ENCODE measurements at places on chromosomes 2 and 18.

- no peak for DNase-seq
These were observed 27.7 kb downstream of the RAB10 start for GRCh38 chr2:26061539-26061938.

- DNase-seq, result no peak
These were observed 538.2 kb downstream of the NYAP2 start for GRCh38 chr2:225937625-225938187.

DNA sequence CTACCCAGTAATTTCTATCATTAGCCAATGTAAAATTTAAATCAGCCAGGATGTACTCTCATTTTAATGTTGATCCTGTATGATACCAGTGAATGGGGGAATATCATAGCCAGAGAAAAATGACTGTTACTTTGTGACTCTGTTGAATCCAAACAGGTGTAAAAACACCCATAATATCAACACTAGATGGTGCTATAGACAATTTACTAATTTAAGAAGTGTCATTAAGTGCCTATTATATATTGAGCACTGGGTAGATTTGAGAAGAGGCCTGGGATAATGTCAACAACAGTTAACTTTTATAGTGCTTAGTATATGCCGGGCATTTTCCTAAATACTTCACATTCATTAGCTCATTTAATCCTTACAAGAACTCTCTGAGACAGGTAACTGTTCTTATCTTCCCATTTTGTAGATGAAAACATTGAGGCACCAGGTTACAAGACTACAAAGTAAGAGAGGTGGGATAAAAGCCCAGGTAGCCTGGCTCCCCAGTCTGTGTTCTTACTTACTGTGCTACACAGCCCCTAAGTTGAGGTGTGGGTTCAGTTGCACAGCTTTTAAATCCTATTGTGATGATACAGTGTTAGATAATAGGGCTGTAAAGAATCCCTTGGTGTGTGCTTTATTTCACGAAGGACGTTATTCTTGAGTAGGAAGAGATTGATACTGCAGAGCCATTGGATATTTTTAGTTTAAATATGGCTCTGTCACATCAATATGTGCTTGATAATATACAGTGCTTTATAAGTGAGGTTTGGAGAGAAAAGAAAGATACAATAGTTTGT, 325.5 kb downstream of the AGPS start:
- no peak for DNase-seq

DNA sequence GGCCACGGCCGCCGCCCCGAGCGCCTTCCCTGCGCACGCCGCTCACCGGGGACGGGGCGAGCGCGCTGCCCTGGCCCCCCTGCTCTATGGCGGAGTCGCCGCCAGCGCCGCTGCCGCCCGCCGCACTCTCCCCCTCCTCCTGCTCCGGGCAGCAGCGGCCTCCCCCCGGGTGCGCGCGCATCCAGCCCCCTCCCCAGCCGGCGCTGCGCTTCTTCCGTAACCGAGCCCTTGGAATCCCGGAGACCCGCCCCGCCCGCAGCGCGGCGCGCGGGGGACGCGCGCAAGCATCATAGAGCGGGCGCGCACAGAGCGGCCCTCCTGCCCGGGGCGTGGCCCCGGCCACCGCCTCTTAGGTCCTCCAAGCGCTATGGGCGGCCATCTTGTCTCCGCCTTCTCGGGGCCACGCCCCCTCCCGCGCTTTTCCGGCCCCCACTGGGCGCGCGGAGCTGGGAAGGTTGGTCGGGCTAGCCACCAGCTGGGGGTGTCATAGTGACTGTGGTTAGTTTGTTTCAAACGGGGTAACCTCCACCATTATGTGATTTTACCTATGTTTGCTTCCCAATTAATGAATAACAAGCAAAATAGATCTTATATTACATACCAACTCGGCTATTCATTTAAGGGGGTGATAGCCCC, at the start of gene MBD2:
MBD2 (minus strand) TSS at position 291 of the 636 bp plus-strand sequence; CDS start at position 181, 110 bp downstream.
- peak; percentile 86 for DNase-seq

GRCh38 chr2:20594048-20594750, 56.7 kb downstream of the HS1BP3 start:
- DNase-seq, result no peak

GRCh38 chr2:74164761-74165160, 13.9 kb downstream of the MOB1A start:
- DNase-seq, result no peak

- no peak for DNase-seq
These were observed 405.9 kb downstream of the XIRP2 start for GRCh38 chr2:167293943-167294775.

DNA sequence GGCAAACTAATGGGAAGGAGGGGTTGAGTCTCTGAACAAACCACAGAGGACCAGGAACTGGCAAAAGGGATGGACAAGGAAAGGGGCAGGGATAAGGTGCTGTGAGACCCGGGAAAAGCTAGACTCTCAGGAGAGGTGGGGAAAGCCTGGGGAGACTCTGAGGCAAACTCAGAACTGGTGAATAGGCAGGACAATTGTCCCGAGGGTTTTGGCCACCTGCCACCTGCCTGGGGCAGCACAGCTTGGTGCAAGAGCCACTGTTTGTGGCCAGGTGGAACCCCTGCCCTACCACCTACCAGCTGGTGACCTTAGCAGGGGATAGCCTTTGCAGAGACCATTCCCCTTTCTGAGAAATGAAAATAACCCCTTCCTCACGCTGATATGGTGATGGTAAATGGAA, 129.4 kb upstream of the ASB18 start:
- no peak for DNase-seq

- no peak for DNase-seq
These were observed 106.4 kb downstream of the POLR1A start for GRCh38 chr2:85999061-85999831.

DNA sequence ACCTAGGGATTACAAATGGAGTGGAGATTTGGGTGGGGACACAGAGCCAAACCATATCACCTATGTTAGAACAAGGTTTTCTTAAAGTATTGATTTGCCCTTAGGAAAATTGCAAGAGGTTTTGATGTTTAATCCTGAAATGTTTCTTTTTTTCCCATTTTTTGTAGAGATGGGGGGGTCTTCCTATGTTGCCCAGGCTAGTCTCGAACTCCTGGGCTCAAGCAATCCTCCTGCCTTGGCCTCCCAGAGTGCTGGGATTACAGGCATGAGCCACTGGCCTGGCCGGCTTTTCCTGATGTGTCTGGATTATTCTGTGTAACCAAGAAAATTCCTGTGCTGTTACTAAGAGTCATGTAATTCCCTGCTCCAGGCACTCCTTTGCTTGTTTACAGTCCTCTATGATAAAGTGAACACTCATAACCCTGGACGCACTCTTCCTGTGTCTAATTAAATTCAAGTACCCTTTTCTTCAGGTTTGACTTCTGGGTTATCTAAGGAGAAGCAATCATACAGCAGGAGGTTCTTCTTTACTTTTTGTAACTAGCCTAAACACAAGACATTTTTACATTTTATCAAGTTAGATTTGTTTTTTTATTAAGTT, 15.0 kb upstream of the CTDP1 start:
- no peak for DNase-seq

DNA sequence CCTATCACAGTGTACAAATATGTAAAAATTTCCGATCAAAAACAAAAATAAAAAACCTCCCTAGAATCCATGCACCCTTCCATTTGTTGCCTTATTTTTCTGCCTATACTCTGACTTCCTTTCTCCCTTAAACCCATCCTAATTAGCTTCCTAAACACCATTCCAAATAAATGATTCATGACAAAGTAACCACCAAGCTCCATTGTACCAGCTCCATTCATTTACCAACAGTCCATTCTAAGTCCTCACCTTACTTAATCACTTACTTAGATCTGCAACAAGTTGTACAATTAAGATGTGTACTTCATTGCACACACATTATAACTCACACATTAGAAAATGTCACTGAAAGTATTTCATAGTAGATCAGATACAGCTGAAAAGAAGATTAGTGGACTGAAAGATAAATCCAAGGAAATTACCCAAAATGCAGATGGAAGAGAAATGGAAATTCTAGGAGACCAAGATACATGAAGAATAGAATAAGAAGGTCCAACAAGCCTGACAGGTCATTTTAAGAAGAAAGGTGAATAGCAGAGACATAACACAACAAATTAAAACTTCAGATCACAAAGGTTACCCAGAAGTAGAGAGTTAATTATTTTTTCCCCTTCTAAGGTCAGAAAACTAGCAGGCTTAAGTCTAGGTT, 154.6 kb downstream of the DYM start:
- DNase-seq, result no peak

- DNase-seq, result no peak
These were observed 27.0 kb downstream of the MFSD6 start for GRCh38 chr2:190435031-190435670.

- DNase-seq, result no peak
These were observed 25.8 kb downstream of the GCKR start for GRCh38 chr2:27522400-27522945.

DNA sequence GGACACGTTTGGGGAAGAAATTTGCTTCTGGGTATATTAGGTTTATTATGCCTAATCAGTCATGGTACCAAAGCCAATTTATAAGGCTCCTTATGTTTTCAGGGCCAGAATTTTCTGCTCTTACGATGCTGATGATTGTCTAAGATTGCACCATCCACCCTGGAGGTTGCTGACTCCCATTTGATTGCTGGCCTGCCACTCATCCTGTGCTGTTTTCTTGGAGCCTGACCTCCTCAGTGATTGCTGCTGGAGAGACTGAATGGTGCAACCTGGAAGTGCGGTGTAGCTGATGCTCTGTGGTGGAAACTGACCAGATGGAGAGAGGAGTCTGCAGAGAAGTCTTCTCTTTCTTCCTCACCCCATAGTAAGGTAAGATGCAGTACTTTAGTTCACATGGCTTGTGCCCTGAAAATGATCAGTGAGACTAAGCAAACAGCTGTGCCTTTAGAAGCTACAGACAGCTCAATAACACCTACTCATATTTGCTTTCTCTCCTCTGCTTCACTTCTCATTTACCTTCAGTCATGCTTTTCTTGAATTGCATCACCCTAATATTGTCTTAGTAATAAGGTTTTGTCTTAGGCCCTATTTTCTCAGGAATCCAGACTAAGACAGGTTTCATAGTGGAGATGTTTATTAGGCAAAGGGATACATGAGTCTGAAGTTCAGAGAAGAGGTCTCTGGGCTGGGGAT, 17.4 kb downstream of the ZNF24 start:
- DNase-seq, result no peak

DNA sequence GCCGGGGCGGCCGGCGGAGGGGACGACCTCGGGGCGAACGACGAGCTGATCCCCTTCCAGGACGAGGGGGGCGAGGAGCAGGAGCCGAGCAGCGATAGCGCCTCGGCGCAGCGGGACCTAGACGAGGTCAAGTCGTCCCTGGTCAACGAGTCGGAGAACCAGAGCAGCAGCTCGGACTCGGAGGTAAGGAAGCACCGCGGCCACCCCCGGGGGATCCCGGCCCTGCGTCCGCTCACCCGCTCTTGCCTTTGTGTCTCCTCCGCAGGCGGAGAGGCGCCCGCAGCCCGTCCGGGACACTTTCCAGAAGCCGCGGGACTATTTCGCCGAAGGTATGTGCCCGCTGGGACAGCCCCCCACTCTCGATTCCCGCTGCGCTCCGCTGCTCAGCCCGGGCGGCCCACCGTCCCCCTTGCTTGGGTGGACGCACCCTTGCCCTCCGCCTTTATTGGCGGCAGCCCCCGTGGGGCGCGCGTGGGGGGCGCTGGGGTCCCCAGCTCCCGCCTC, 611 bp downstream of the TCF7L1 start:
- DNase-seq, result no peak
